ENCODE measurements at places on chromosomes 7 and 10.

DNA sequence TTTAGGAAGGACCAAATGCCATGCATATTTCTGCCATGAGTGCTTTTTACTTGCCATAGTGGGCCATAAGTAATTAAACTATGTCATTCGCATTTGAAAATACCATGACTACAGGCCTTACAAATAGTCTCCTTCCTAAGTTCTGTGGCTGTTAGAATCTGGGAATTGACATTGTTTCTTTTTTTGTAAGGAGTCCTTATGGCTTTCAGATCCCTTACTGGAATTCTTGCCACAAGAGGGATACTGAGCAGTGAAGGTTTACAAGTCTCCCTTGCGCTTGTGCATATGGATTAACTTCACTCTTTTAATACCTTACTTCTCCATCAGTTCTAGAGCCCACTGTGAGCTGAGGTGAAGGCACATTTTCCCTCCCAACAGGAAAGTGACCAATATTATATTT is 166.0 kb downstream of the NRG3 start:
- DNase-seq = no peak

GRCh38 chr10:18666810-18667209 is 7.6 kb downstream of the ARL5B start:
- DNase-seq = no peak

- DNase-seq = no peak
Measured at GRCh38 chr7:44416941-44417340, 73.5 kb downstream of the NUDCD3 start.

DNA sequence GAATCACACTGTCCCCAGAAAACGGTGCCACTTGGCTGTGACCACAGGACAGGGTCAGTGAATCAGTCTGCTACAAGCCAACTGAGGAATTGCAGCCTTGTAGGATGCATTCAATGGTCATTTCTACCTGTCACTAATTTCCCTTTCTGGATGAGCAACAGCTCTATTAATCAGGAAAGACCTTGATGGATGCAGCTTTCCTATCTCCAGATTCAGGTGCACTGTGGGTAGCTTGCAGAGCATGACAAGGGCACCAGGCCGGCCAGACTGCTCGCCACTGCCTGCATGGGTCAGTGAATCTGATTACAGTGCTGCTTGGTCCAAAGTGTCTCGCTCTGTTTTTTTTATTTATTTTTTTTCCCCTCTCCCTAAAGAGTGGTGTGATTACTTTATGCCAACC is 506.8 kb upstream of the AUTS2 start:
- DNase-seq = no peak

DNA sequence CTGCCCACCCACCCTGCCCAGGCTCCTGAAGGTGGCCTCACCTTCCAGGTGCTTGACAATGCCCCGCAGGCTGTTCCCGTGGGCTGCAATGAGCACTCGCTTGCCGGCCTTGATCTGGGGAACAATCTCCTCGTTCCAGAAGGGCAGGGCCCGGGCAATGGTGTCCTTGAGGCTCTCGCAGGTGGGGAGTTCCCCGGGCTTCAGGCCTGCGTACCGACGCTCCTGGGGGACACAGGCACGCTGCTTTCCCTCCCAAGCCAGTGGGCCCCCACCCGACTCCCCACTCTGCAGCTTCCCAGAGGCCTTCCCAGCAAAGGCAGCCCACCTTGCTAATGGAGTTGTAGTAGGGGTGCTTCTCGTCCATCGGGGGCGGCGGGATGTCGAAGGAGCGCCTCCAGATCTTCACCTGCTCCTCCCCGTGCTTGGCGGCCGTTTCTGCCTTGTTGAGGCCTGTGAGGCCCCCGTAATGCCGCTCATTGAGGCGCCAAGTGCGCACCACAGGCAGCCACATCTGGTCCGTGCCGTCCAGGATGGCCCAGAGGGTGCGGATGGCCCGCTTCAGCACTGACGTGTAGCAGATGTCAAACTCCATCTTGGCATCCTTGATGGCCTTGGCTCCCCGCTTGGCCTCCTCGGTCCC is 456 bp downstream of the PGAM2 start:
- DNase-seq = no peak

DNA sequence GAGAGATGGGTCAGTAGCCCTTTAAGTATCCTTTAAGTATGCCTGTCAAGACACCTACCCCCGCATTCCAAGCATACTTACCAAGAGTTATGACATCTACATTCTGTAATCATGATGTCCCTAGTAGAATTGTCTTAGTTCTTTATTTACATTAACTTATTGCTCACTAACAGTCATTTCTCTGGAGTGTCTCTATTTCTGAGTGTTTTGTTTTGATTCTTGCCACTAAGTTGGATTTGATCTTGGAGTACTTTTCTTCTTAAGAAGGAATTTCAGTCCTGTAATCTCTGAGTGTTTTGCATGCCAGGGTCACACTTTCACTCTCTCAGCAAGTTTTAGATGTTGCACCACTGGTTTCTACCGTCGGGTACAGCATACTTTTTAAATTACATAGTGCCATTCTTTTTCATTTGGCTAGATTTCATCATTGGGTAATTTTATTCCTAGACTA is 1053.9 kb downstream of the KCNMA1 start:
- no peak for DNase-seq

GRCh38 chr10:48735836-48736390 is 51.2 kb downstream of the WDFY4 start:
- DNase-seq = no peak

DNA sequence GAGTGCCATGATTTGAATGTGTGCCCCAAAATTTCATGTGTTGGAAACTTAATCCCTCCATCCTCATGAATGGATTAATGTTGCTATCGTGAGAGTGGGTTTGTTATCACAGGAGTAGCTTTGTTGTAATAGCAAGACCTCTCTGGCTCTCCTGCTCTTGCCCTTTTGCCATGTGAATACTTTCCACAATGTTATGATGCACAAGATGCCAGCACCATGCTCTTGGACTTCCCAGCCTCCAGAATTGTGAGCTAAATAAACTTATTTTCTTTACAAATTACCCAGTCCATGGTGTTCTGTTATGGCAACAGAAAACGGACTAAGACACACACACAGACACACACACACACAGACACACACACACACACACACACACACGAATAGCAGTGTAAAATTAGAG is 51.3 kb upstream of the TM9SF3 start:
- DNase-seq = no peak

DNA sequence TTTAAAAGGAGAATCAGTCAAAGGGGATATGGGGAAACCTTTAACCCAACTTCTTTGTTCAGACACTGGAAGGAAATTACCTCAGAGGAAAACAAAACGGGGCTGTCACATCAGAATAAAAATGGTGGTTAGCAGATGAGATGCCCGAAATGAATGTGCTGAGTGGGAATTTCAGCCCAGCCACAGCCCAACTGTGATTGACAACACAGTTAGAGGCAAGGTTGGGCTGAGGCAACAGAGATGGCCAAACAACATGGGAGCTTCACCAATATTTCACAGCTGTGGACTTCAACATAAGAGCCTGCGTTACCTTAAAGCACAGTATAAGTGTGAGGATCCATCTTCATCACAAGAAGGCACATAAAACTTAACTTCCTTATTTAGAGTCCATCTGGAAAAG is 133.5 kb upstream of the PTPRZ1 start:
- DNase-seq = no peak

DNA sequence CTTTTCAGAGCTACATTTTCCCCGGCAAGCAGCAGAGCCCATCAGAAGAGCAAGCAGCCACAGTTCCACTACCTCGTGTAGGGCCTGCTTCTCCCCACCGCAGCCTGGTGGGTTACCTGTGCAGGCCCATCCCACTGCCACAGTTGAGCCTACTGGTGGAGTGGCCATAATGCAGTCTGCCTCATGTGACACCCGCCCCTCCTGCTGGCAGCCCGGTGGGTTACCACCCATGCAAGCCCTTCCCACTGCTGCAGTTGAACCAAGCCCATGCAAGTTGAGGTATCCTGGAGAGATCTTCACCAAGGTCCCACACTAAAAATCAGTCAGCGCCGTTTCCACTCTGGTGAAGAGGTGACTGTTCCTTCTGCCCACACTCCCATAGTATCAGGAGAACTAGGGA is 32.1 kb upstream of the CNNM1 start:
- DNase-seq = no peak

DNA sequence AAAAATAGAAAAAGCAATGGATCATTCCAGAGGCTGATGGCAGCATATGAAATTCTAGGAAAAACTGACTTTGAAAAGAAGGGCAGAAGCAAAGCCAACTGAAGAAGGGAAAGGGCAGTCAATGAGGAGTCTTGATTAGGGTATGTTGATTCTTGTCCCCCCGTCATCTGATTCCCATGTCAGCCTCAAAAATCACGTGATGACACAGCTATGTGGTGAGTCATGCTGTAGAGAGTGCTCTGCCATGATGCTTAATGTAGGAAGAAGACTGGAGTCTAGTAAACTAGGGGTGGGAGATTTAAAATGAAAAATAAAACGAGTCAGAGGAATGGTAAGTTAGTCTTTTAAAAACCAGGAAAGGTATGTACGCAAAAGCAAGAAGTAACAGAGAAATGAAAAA is 3.9 kb upstream of the POU6F2 start:
- no peak for DNase-seq

DNA sequence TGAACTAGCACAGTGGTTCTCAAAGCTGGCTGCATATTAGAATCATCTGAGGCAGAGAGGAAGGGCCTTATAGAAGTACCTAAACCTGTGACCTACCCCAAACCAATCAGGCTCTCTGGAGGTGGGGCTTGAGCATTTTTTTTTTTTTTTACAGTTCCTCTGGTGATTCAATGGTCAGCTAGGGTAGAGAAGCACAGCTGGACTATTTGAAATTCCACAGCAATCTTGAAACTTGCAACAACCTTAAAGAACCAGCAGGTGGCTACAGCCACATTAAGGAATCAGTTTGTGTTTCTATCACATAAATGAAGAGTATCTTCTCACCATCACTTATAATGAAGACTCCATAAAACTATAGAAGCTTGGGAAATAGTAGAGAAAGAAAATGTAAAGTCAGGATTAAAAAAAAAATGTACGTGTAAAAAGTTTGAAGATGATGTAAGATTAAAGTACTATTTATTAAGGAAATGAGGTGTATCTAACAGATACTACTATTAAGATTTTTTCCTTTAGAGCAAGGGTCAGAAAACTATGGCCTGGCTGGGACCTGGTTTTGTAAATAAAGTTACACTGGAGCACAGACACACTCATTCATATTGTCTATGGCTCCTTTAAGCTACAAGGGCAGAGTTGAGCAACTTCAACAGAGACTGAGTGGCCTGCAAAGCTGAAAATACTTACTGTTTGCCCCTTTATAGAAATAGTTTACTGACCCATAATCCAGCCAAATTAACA is 3.8 kb downstream of the RTKN2 start:
- no peak for DNase-seq

DNA sequence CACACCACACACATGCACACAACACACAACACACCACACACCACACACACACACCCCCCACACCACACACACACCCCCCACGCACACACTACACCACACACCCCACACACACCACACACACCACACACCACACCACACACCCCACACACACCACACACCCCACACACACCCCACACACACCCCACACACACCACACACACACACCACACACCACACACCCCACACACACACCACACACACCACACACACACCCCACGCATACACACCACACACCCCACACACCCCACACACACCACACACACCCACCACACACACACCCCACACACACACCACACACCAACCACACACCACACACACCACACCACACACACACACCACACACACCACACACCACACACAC is 16.4 kb downstream of the UCN3 start:
- no peak for DNase-seq

DNA sequence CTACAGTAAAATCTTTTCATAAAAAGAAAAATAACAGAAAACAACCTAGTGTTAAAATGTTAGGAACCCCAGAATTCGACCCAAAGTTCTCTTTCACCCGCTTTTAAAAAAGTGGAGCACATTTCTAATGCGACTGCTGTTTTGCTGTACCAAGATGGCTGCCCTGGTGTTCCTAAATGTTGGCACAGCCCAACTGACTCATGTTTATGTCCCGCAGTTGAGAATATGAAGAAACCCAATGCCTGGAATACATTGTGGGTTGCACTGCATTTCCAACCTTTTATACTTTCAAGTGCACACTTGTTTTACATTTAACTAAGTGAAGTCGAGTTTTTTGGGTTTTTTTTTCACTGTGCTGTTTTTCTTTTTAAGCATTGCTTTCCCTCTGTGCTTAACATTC is 944 bp downstream of the STEAP1B start:
- no peak for DNase-seq

- DNase-seq = no peak
Measured at GRCh38 chr7:122652876-122653275, 46.0 kb downstream of the RNF133 start.

- no peak for DNase-seq
Measured at GRCh38 chr7:77975672-77976480, 177.3 kb downstream of the PHTF2 start.

DNA sequence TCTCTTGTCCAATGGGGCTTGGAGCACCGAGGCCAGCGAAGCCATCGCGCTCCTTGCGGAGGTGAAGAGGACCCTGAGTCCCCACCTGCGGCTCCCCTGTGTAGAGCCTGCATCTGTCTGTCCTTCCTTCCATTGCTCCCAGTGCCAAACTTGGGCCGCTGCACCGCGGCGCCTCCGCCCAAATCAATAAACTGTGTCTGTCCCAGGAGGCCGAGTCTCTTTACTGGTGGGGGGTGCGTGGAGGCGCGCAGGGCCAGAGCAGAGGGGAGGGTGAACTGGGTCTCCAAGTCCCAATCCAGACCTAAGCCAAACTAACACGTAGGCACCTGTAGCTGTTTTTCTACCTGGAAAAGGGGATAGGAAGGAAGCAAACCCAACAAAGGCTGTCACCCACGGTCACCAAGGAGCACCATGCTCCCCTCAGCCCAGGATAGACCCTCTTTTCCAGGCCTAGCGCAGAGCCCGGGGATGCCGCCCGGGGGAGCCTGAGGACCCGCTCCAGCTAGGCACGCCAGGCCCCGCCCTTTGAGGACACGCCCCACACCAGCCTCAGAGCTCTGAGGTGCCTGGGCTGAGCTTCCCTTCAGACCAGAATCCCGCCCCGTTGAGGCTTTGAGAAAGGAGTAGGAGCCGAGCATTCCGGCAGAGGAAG is 1.2 kb upstream of the CHAT start:
- DNase-seq = peak; percentile 36

GRCh38 chr10:132192991-132193665 is 6.4 kb downstream of the DPYSL4 start:
- no peak for DNase-seq

DNA sequence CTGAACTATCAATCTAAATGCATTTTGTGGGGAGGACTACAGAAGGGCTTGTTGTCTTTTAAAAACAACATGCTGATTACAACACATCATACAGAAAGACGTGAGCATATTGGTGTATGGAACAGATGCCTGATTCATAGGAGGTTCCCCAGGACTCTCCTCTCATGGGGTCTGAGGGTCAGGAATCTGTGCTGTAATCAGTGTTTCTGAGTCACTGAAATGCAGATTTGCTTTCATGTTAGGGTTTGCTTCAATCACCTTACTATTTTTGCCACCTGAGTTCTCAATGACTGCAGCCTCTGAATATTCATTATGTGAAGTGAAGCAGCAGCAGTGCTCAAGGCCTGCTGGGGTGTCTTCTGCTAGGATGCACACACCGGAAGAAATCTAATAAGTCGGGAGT is 550 bp upstream of the ANK3 start:
- no peak for DNase-seq
